ENCODE measurements at places on chromosomes 7 and 10. TPM values are rescaled to one million over a fixed set of nuclear protein-coding genes. Genes with fewer than 3 reads are reported as not detected.

The C10orf88 gene
- 14.1 TPM for total RNA-seq

The AGR3 gene
- not detected for total RNA-seq

The ANKRD7 gene
- 0.93 TPM for total RNA-seq

The NME8 gene
- total RNA-seq: not detected

The EPDR1 gene
- total RNA-seq: 20.2 TPM

The LYZL1 gene
- not detected for total RNA-seq

The NUP205 gene
- 210 TPM for total RNA-seq

The NEBL gene
- total RNA-seq: 0.08 TPM

The TMEM273 gene
- 2.1 TPM for total RNA-seq

All from SJCRH30 (cell line).